ENCODE measurements at places on chromosomes 3 and 15.

DNA sequence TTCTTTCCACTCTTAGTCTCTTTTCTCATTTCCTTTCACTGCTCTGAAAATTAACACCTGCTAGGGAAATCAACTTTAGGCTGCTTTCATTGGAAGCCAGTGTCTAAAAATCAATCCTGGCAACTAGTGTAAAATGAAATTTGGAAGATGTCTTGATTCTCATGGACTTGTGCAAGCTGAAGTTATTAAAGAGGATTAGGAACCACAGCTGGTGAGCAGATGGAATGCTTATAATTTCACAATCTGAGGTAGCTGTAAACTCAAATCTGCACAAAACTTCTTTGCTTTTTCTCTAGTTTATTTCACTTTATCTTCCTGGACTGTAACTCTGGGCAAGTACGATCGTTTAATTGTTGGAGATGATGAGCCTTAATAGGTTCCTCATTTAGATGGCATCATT lies 175.6 kb downstream of the GHSR start:
- DNase-seq, result no peak

- no peak for DNase-seq
These were observed 262.5 kb downstream of the CGGBP1 start for GRCh38 chr3:87796137-87796842.

DNA sequence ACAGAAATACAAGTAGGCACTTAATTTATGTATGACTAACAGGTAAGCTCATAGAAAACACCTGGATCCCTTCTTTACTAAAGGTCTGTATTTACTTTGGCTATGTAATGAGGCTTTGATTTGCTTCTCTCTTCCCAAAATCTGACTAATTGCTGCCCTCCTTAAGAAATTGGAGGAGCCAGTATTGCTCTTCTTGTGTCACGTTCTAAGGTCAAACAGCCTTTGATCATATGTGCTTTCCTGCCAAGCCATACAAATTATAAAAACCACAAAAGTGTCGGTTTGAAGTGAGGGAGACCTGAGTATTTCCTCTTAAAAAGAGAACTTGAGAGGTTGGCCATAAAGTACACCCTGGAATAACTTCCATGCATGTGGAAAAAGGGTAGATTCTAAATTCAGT lies 112.1 kb upstream of the MB21D2 start:
- DNase-seq, result no peak

GRCh38 chr3:192284443-192285072 lies 442.8 kb downstream of the FGF12 start:
- DNase-seq, result no peak

- DNase-seq, result no peak
These were observed 621.5 kb upstream of the TBL1XR1 start for GRCh38 chr3:177818712-177819240.

DNA sequence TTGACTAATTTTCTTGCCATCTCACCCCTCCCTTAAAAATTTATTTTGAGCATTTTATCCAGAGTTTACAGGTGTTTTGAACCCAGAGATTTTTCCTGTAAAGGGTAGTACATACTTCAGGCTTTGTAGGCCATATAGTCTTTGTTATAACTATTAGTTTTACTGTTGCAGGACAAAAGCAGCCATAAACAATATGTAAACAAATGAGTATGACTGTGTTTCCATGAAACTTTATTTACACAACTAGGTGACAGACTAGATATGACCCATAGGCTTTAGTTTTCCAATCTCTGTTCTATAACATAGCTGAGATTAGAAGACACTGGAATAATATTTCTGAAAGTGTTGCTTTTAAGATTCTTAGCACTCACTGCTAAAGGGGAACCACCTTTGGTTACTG lies 587.9 kb downstream of the PDCD6IP start:
- no peak for DNase-seq

DNA sequence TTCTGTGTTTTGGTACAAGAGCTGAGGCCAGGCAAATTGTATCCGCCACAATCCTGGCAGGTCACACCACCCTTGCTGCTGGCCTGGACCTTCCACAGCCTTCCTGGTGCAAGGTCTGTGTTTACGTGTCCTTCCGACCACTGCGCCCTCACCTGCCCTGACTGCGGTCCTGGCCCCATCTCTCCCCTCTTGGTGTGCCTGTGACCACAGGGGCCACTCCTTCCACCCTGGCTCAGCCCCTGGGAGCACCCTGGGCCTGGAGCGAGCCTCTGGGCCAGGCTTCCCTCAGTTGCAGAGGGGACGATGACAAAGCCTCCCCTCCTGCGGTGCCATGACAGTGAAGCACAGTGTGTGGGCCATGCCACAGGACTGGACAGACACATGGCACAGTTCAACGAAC lies 104.5 kb downstream of the PLXNA1 start:
- no peak for DNase-seq

DNA sequence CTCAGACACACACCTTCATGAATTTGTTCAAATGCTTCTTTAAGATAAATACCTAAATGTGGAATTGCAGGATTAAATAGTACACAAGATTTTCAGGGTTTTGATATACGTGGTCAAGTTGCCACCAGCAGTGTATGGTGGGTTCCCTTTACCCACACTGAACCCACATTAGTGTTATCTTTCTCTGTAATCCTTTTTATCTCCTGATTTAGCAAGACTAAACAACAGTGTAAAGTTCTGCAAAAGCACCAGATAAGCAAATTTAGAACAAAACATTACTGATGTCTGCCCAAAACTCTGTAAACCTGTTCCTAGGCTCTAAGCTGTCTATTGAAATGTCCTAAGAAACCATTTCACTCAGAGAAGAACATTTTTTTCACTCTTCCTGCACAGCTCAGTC lies 352.9 kb downstream of the FHIT start:
- DNase-seq, result no peak

DNA sequence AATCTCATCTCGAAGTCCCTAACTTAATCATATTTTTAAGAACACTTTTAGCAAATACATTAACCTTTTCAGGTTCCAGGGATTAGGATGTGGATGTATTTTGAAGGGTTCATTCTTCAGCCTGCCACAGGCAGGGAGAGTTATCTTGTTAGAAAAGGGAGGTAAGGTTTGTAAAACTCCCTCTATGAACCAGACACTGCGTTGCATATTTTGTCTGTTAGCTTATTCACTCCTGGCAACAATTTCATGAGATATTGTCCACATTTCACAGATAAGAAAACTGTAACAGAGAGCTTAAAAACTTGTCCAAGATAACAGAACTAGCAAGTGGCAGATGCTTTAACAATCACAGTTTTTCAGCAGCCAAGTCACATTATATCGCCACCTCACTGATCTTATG lies 155.4 kb downstream of the DIPK2A start:
- no peak for DNase-seq

- DNase-seq, result no peak
These were observed 85.1 kb upstream of the TSEN2 start for GRCh38 chr3:12399226-12399625.

- no peak for DNase-seq
These were observed 36.3 kb downstream of the UBE2E2 start for GRCh38 chr3:23239211-23240068.

GRCh38 chr3:100005665-100006393 lies 108.5 kb downstream of the FILIP1L start:
- no peak for DNase-seq
